NCI-H1105 (cell line): ENCODE measurements at places on chromosomes 5 and 9.

GRCh38 chr5:6541256-6542013 lies 91.4 kb downstream of the NSUN2 start:
- no peak for DNase-seq

DNA sequence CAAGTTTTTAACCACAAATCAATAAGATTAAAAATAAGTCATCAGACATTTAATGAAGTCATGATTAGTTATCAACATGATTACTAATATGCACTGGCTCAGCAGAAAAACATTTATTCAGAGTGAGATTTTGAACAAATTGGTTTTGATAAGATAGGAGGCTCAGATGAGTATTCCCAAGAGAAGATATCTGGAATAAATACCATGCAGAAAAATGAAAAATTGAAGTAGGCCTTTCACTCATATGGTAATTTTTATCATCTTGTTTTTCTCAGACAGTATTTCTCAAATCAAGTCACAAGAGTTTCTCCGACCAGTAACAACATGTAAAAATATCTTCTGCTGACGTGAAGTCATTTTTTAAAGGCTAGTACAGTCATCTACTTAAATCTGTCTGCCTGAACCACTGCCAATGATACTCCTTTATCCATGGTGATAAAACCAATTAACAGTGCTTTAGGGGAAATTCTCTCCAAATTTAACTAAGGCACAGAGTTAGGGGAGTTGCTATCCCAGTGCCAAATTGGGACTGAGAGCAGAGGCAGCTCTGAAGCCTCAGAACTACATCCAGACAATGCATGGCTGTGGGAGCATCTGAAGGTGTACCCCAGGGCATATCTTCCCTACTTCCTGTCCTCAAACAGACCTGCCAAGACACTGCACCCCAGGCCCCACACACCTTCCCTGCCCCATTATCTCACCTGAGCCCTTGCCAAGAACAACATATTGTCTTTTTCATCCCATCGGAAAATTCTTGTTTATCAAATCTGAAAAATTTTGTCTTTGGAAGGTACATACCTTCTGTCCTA lies 105.5 kb upstream of the TSLP start:
- DNase-seq, result no peak

- DNase-seq, result no peak
Observed at GRCh38 chr5:118557251-118557661, 431.1 kb downstream of the DTWD2 start.

DNA sequence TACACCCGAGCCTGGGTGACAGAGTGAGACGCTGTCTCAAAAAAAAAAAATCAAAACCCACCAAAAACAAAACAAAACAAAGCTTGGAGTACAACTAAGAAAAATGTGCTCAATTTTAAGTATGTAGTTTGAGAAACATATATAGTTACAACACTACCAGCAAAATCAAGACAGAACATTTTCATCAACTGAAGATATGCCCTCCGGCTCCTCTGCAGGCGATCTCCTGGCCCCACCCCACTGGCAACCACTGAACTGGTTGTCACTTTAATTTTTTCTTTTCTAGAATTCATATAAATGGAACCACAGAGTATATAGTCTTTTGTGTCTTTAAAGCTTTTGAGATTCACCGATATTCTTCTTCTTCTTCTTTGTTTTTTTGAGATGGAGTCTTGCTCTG lies 35.0 kb downstream of the CNOT8 start:
- no peak for DNase-seq

DNA sequence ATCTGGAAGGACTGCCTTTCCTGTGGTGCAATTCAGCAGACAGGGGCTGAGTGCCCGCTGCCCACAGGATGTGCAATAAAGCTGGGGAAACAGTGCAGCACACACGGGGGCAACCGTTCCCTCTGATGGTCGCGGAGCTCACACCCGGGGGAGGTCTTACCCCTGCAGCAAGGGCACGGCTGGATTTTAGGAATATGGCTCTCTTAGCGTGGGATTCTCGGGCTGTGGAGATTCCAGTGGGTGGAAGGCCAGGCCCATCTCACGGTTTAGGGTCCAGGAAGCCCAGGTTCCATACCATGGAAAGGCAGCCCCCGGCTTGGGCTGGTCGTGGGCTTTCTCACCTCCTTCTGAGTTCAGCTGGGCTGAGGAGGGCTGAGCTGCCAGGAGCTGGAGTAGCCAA lies 244.1 kb downstream of the MED10 start:
- DNase-seq, result no peak

DNA sequence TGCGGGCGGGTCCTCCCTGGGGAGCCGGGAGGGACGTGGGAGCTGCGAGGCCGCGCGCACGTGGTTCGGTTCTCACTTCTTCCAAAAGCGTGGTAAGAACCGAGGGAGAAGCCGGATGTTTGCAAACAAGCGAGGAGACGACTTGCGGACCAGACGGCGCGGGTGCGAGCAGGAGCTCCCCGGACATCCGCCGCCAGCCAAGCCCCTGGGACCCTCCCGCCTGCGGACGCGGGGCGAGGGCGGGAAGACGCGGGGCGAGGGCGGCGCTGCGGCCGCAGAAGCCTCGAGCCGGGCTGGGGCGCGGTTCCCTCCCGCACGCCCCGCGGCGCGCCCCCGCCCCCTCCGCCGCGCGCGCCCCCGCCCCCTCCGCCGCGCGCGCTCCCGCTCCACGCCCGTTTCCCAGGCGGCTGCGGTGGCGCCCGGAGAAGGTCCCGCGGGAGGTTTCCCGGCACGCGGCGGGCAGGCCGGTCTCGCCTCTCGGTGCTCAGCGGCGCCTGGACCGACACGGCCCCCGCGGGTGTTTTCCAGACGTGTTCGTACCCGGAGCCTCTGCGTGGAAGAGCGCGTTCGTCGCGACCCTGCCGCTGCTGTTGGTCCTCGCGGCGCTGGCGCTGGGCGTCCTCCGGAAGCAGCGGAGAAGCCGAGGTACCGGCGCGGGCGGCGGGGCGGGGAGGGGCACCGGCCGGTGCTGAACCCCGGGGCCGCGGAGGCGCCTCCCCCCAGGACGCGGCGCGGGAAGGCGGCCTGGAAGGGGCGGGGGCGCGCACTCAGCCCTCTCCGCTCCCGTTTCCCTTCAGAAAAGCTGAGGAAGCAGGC lies 12.8 kb downstream of the BTNL9 start:
- DNase-seq, result no peak
